Islet precursor cell (in vitro differentiated cells): ENCODE measurements at places on chromosomes 13 and 19.
A peak's percentile ranks its signal among the peaks of the same experiment; 100 is the strongest.

- DNase-seq, result no peak
Observed at GRCh38 chr19:41476583-41476982, 33.6 kb downstream of the ERICH4 start.

GRCh38 chr13:41159174-41159573 lies 26.6 kb upstream of the KBTBD6 start:
- no peak for DNase-seq

DNA sequence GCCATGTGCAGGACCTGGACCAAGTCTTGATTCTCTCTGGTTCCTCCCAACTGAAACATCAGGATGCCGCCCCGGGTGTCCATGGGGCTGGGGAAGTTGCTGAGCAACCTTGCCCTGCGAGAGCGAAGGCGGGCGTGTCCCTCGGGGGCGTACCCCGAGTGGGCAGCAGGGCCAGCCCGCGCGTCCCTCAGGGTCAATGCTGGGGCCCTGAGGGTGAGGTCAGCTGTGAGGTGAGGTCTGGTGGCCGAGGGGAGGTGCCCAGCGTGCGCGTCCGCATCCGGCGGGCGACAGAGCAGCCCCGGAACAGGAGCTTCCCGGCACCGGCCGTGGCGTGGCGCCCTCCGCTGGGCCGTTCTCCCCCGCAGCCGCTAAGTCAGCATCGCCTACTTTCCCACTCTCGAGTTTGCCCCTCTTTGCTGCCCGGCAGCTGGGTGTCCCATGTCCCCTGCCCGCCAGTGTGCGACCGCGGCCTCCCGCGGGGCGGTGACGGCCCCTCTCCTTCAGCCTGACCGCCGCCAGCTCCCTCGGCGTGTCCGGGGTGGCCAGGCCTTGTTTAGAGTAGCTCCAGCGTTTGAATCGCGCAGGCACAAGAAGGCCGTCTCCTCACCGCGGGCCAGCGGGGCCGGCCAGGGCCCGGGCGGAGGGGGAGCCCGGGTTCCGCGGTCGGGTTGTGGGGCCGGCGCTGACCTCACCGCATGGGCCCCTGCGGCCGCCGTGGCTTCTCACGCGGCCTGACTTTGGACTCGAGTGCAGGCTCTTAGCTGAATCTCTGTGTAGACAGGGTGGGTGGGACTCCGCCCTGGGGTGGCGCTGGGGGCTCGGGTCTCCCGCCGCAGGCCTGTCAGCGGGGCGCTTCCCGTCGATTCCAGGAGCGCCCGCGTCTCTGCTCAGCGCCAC lies 33.0 kb downstream of the GJA3 start:
- peak; percentile 84 for DNase-seq

DNA sequence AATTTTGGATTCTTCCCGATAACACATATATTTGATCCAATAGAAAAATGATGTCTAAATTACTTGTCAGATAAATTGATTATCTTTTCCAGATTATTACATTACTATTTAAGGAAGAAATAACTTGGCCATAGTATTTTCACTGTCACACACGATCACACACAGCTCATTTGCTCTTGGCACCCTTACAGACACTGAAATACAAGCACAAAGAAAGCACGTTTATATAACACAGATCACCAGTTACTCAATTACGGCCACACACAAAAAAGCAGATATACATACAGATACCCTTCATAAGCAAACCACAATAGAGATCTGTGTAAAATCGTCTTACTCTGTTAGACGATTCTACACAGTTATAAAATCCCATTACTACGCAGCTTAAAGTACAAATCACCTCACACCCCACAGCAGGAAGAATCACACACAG lies 716 bp upstream of the ZNF420 start:
- no peak for DNase-seq

GRCh38 chr19:5149932-5150901 lies 181.3 kb downstream of the KDM4B start:
- peak; percentile 49 for DNase-seq

- DNase-seq, result peak; percentile 79
Observed at GRCh38 chr13:65461590-65461989, 1768.5 kb downstream of the PCDH9 start.

DNA sequence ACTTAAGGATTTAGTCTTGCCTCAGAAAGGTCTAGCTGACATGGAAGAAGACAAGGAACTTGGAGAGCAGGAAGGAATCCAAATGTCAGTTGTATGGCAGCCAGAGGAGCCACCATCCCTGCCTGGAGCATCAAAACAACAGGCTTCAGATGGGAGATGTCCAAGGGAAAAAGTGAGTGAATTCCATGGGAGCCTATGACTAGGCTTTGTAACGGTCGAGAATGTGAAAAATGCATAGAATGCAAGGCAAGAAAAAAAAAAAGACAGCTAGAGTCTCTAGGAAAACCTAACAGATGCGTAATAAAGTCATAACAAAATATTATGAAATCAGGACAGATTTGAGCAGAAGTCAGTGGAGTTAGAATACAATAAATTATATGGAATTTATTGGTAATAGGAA lies 183.7 kb upstream of the LSM14A start:
- no peak for DNase-seq

GRCh38 chr13:102328909-102329308 lies 72.9 kb downstream of the FGF14 start:
- DNase-seq, result peak; percentile 23

GRCh38 chr13:73450583-73450982 lies 391.8 kb downstream of the KLF5 start:
- no peak for DNase-seq

GRCh38 chr13:87975035-87975434 lies 303.9 kb downstream of the SLITRK5 start:
- no peak for DNase-seq

- DNase-seq, result peak; percentile 67
Observed at GRCh38 chr13:91745967-91746366, 347.5 kb downstream of the GPC5 start.

DNA sequence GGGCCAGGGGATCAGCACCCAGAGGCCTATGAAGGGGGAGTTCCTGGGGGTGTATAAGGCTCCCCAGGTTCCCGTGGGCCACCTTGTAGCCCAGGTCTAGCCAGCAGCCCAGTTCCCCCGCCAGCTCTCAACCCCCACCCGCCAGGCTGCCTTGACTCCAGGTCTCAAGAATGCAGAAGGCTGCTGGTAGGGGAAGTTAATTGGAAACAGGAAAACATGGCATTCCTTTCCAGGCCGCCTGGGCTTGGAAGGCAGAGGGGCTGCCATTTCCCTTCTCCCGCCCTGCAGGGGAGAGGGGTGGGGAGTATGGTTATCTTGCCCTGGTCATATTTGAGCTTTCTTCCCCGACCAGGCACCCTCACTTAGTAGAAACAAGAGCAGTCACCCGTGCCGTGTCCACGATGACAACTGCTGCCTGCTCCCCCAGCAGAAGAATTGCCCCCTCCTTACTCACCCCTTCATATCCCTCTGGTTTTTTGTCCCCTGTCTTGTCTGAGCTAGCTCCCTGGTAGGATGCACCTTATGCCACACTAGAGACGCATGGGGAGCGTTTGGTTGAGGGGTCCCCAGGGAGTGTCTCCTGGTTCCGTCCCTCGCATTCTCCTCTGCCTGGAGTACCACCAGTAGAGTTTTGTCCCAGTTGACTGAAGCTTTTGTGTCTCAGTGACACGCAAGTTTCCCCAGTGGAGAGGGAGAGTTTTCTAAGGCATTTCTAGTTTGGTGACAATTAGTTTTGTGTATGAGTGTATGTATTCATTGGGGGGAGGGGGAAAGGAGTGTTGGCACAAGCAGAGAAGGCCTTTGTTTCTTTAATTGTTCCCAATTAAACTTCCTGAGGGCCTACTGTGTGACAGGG lies 4.5 kb downstream of the BICRA start:
- peak; percentile 96 for DNase-seq

DNA sequence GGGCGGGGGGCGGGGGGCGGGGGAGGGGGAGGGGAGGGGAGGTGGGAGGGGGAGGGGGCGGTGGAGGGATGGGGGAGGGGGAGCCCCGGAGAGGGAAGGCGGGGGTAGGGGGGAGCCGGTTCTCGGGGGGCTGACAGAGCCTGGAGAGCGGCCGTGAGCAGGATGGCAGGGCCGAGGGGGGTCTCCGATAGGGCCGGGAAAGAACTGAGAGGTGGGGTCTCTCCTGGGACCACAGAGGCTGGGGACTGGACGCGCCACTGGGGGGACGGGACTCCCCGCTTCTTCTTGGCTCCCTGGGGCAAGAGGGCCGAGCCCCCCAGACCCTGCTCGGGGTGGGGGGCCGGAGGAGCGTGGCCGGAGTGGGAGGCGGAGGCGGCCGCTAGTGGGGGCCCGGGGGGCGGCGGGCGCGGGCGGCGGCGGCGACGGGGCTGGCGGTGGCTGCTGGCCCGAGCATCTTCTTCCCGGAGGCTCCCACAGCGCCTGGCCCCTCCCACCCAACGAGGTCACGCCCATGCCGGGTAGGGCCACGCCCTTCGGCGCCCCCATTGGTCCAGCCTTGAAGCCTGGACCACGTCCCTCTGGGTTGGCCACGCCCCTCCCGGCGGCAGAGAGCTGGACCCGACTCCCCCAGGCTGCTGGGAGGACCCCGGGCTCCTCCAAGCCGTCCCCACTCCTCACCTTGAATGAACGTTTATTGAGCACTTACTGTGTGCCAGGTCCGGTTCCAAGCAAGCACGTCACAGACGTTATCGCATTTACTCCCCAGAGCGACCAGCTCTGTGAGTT lies at the start of gene NOVA2:
Gene NOVA2 (minus strand): TSS at position 313 of the 786 bp plus-strand sequence. CDS start 514 bp downstream, outside the sequence.
- peak; percentile 89 for DNase-seq

- DNase-seq, result no peak
Observed at GRCh38 chr19:53537121-53537520, 824 bp upstream of the ZNF331 start.

DNA sequence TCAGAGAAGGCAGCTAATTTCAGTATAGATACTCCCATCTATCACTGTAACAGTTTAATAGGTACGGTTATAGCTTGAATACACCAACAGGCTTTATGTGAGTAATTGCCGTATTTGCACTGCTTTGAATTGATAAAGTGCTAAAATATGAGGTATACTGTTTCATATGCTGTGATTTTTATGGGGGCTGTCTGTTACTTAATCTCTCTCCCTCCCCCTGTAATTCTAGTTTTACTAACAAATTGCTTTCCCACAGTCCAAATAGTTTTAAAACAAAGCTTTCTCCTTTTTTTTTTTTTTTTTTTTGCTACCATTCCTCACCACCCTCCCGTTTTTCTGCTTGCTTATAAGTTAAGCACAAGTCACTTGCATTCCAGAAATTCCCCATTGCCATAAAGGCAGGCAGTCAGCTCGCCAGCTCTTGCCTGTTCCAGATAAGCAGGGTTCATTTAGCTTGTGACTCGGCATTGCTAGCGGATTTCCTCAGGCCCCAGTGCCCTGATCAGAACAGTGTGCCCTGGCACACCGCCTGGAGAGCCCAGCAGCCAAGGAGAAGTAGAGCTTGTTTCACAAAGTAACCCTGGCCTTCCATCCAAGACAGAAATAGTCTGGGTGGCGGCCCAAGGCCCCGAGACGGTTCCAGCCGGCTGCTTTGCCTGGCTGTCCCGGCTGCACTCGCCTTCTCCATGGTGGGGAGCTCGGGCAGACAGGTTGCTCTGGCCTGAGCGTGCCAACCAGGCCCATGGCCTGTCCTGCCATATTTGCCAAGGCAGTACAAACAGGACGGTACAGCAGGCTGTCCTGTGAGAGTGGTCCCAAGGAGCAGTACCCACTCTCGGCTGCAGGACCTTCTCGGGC lies 43.5 kb upstream of the NPAS1 start:
- peak; percentile 95 for DNase-seq

GRCh38 chr19:45660636-45661035 lies 7.4 kb upstream of the GIPR start:
- no peak for DNase-seq

- no peak for DNase-seq
Observed at GRCh38 chr13:100300243-100300642, 211.3 kb downstream of the PCCA start.

DNA sequence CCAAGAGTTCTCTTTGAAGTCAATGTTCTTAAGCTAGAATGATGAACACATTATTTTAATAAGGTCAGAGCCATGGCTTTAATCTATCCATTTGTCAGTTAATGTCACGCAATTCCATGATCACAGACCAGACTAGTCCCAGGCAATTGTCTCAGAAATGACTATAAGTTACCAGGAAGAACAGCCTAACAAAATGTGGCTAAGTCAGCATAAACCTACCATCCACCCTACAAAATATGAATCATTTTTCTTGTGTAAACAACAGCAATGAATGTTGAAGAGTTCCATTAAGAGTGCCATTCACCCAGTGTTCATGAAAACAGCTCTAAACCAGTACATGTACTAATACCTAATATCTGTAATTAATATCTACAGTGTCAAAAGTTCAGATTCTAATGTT lies 127.5 kb downstream of the KCTD12 start:
- DNase-seq, result no peak

DNA sequence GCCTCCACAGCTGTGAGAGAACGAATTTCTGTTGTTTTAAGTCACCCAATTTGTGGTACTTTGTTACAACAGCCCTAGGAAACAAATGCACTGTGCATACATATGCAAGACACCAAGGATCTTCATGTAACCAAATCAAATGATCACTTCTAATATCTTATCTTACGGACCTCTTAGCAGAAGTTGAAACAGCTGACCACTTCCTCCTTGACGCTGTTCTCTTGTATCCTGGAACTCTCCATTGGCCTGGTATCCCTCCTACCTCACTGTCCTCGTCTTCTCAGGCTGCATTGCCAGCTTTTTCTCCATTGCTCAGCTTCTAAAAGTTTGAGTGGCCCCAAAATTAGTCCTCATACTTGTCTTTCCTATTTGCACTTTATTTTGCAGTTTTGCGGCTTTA lies 200.4 kb downstream of the DLEU7 start:
- DNase-seq, result no peak

DNA sequence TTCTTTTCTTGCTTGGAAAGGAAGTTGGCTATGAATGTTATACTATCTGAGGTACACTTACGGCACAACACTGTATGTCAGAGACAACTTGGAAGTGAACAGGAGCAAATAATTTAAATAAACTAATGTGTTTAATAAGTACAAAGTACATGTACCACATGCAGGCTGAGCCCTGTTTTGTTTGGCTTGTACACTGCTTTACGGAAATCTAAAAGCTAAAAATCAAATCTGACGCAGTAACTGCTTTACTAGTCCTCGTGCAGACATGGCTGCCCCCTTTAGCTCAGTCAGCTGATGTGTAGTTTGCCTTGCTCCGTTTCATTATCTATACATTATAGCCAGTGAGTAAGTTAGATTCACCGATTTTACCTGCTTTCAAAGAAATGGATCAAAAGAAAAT lies 36.5 kb downstream of the TDRD3 start:
- DNase-seq, result no peak

- DNase-seq, result no peak
Observed at GRCh38 chr19:38515896-38516295, 82.4 kb downstream of the RYR1 start.
